Renal cortex interstitium (tissue), 15 donors: ENCODE measurements at places on chromosomes 2 and 18. TPM values are rescaled to one million over a fixed set of nuclear protein-coding genes. Genes with fewer than 3 reads are reported as not detected.

DNA sequence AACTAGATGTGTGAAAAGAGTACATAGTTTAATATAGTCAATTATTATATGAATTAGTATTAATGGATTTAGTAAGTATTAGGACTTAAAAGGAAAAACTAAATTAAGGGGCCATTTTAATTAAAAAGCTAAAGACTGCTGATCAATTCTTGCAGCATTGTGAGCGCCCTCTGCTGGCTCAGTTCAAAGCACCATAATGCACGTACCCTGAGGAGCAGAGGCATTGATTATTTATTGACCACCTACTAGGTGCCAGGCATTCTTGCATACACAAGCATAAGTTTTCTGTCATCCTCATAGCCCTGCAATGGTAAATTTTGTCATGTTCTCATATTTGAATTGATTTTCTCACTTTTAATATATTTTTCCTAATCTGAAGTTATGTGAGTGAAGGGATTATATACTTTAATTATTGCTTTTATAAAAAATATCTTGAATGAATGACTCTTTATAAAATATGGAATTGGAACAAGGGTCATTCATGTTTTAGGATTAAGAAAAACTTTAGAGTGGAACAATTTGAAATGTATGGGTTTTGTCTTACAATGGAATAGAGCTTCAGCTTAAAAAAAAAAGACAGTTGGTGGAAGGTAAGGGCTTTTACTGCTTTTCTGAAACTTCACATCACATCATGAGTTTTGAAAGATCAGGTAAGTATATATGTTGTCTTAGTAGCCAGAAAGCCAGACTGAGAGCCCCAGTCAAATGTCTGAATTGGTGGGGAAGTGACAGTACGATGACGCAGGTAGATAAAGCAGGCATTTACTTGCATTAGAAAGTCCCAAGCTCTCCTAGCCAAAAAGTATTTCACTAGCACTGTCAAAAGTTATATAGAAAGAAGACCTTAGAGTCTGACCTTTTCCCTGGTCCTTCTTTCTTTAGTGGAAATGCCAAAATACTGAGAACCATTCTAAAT is 9.7 kb downstream of the ITGA4 start:
- no peak for DNase-seq

- no peak for DNase-seq
These were observed 41.4 kb downstream of the IL1R2 start for GRCh38 chr2:102033031-102033749.

GRCh38 chr2:95021847-95022246 is 3.7 kb upstream of the MAL start:
- no peak for DNase-seq

GRCh38 chr2:187462839-187463238 is 14.8 kb upstream of the CALCRL start:
- DNase-seq, result no peak

DNA sequence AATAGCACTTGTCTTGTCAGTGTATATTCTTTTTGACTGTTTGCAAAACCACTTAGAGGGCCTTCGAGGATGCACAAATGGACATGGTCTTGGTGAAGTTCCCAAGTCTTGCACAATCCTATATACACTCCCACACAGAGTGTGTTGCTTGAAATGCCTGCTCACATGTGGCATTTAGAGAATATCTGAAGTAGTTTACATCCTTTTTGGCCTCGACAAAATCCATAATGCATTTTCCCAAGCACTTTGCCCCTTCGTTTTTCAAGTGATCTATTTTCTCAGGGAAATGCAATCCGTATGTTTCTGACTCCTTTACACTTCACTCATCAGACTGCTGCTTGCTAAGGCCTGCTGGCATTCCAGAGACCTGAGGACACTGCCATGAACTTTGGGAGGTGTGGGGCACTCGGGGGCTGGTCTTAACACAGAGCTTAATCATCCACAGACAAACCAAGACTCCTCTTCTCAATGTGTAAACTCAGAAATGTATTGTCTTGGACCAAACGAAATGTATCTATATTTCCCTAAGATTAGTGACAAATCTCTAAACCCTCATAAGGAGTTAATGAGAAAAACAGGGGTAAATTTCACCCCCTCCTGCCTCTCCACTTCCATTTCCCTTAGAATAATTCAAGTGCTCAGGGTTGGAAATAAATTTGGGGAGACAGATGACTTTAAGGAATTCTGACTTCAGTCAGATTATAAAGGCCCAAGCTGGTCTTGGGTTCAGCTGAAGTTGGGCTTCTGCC is 219.3 kb upstream of the APCDD1 start:
- DNase-seq, result no peak

DNA sequence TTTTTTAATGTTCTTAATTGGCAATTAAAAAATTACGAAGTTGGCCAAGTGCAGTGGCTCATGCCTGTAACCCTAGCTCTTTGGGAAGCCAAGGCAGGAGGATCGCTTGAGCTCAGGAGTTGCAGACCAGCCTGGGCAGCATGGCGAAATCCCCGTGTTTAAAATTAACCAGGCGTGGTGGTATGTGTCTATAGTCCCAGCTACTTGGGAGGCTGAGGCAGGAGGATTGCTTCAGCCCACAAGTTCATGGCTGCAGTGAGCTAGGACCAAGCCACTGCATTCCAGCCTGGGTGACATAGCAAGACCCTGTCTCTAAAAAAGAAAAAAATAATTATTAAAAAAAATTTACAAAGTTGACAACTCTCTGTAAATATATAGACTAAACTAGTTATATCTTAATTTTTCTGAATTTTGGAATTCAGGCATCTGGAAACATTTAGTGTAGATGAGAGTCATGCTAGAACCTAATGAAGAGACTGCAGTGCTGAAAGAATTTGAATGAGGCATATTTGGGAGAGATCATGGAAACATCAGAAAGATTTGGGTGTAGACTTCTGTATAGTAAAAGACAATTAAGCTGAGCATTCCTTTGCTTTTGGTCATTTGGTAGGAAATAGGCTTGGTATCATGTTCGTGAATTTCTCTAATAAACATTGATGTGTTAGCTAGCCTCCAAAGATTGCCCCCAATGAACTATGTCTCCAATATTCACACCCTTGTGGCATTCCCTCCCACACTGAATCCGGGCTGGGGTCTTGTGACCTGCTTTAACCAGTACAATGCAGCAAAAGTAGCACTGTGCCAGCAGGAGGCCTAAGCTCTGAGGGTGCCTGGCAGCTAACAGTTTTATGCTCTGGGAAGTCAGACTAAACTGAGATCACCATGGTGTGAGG is 4.2 kb upstream of the ROCK1 start:
- no peak for DNase-seq

Gene ATP6V1C2
- polyA plus RNA-seq, result 4.8 TPM

DNA sequence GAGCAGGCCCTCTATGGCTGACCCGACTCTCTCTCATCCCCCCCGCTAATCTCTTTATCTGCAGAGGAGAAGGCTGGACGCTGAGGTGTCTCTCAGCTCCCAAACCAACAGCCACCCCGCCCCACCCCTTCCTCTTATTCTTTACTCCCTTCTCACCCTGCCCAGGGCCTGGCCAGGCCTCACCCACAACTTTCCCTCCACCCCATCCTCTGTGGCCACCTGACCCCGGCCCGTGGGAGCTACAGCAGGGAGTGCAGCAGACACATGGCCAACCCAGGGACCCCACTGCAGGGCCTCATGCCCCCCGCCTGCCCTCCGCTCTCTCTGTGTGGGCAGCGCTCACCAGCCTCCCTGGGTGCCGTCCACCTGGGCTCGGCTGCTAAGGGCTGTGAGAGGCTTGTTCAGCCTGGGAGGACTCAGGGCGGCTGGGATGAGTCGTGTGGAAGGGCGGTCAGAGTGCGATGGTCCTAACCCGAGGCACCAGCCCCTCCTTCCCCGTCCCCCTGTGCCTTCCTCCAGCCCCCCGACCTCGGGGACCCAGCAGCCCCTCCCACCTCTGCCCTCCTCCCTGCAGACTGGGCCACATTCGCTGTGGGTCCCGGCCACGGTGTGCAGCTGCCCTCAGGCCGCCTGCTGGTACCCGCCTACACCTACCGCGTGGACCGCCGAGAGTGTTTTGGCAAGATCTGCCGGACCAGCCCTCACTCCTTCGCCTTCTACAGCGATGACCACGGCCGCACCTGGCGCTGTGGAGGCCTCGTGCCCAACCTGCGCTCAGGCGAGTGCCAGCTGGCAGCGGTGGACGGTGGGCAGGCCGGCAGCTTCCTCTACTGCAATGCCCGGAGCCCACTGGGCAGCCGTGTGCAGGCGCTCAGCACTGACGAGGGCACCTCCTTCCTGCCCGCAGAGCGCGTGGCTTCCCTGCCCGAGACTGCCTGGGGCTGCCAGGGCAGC is 6.8 kb downstream of the NEU4 start:
- DNase-seq, result no peak

DNA sequence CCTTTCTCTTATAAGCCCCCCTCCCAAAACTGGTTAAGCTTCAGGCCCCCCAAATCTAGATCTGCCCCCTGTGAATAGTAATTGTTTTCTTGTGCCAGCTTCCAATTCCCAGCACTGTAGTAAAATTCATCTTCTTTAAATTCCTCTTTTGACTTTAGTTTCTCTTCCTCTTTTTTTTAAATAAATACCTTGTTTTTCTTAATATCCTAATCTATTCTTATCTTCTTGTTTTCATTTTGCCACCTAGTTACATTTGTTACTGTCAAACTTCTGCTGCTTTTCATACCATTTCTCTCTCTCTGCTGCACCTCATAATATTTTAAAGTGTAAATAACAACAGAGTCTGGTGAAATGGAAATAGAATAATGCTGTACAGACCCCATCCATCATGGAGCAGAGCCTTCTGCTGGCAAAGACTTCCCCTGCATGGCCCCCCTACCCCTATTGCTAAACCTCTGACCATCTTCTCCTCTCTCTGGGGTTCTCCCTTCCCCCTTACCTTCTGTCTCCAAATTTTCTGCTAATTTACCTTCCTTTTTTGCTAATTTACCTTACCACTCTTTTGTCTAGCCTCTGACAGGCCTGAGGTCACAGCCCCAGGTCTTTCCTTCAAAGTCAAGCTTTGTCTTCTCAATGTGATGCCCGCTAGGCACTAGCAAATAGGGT is 94.9 kb upstream of the PAPOLG start:
- DNase-seq, result no peak

- DNase-seq, result no peak
These were observed 19.1 kb upstream of the MAP4K4 start for GRCh38 chr2:101678379-101678778.

GRCh38 chr2:234869969-234870368 is 81.8 kb upstream of the SH3BP4 start:
- DNase-seq, result no peak

- DNase-seq, result no peak
These were observed 66.8 kb upstream of the RIOK3 start for GRCh38 chr18:23386317-23386716.

- DNase-seq, result no peak
These were observed 259.4 kb downstream of the GBX2 start for GRCh38 chr2:235908826-235909225.

DNA sequence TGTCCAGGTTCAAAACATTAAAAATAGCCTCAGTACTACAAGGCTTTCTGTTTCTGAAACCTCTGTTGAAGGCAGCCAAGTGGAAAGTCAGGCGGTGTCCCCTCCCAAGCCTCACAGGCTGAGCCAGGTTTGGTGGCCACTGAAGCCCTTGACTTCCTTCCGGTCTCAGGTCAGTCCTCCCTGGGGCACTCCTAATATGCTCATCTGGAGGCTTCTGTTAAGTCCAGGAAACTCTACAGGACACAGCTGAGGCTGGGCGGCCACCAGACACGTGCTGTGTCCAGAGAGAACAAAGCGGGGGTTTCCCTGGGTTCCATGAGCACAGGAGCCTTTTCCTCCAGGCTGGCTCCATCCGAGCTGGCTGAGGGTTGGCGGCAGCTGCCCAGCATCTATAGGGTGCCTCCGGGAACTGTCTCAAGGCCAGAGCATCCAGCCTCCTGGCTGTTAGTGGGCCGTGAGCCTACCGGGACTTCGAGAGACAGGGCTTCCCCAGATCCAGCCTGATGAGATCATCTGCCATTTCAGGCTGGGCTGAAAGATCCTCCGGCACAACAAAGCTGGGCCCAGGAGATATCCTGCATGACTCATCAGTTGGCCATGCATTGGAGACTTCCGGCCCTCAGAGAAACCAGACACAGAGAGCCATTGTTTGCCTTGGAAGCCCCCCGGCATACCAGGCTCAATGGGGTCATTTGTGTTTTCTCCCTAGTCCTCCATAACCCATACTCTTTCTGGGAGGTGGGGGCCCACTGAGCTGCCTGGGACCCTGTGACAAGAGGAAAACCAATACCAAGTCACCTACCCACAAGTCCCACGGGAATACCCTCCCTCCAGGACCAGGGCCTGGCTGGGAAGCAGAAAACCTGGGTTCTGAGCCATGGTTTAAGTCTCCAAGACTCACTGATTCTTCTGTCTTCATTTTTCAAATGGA is 71.7 kb downstream of the HS1BP3 start:
- peak; percentile 81 for DNase-seq

- DNase-seq, result no peak
These were observed 13.0 kb downstream of the SATB2 start for GRCh38 chr2:199444749-199445148.

DNA sequence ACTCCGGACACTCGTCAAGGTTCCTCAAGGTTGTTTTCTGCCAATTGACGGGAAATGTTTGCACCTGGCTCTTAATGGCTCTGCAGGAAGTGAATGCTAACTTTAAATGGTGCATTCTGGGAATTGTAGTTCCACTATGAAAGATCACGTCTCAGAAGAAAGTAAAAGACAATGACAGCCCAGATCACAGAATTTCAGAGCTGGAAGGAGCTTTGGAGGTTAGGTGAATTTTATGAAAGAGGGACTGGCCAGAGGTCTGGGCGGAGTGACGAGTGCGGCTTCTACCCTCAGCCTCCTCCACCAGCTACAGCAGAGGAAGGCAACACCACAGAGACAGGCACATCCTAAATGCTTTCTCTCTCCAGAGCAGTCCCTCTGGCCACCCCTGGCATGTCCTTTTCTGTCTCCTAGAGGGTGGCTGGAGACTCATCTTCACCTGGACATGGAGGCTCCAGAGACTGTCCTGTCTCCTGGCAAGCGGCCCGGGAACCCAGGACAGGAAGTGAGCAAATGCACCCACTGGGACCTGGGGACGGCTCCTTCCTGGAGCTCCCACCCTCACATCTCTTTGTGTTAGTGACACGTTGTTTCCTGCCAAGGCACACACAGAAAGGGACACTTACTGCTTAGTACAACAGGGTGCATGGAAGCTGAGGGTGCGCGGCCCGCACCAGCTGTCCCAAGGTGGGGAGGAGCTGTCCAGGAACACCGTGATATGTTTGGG is 19.4 kb downstream of the THAP4 start:
- DNase-seq, result no peak

- no peak for DNase-seq
These were observed 94.4 kb upstream of the SATB2 start for GRCh38 chr2:199552141-199552540.

Gene PLEKHH2
- polyA plus RNA-seq, result 25.3 TPM

GRCh38 chr18:34543945-34544344 is 166.2 kb upstream of the DTNA start:
- DNase-seq, result no peak

- no peak for DNase-seq
These were observed 38.1 kb downstream of the RHOB start for GRCh38 chr2:20484810-20485611.

DNA sequence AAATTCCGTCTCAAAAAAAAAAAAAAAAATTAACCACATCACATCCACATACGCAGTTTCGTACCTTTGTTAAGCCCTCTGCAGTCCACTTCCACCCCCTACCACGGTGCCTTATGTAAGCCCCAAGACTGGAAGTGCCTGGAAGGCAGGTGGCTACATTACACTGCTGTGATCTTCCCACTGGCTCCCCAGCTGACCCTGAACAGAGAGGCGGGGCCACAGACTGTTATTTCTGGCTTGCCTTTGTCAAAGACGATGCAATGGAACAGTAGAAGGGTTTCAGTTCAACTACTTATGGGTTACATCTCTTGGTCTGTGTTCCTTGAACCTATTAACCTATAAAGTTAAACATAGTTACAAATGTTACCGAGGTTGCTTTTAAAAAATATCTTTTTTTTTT is 15.7 kb upstream of the COX7A2L start:
- no peak for DNase-seq

GRCh38 chr2:241123816-241124536 is 21.9 kb upstream of the MTERF4 start:
- no peak for DNase-seq

Gene C2orf42
- polyA plus RNA-seq, result 15.5 TPM
